ENCODE measurements at places on chromosomes 11 and 22.
A peak's percentile ranks its signal among the peaks of the same experiment; 100 is the strongest.

GRCh38 chr11:45913942-45914635 lies 3.6 kb downstream of the PEX16 start:
- no peak for DNase-seq

GRCh38 chr11:35752115-35752514 lies 89.5 kb downstream of the TRIM44 start:
- DNase-seq = no peak

DNA sequence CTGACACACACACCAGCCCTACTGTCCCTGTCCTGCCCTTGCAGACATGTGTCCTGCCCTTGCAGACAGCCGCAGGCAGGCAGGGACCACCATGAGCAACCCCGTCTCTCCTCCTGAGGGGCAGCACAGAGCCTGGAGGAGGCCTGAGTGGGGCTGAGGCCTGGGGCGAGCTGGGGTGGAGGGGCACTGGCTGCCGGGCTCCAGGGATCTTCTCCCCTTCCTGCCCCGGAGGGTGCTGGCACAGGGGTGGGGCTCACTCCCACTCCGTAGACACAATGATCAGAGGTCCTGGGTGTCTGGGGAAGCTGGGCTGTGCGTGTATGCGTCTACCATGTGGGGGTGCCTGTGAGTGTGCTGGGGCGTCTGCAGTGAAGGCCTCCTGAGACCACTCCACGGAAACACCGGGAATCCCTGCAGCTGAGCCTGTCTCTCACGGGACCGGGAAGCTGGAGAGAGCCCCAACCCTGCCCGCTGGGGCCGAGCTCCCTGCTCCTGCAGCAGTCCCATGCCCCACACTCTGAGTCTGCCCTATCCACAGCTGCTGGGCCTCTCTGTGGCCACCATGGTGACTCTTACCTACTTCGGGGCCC lies 588 bp downstream of the TSPAN32 start:
- DNase-seq = no peak

GRCh38 chr11:114200351-114201133 lies 95.7 kb upstream of the NNMT start:
- DNase-seq = no peak

GRCh38 chr11:47499161-47499560 lies 50.2 kb upstream of the RAPSN start:
- DNase-seq = no peak

GRCh38 chr22:47587361-47587760 lies 824.9 kb downstream of the TBC1D22A start:
- no peak for DNase-seq

GRCh38 chr22:27842201-27842600 lies 40.6 kb upstream of the MN1 start:
- DNase-seq = no peak

DNA sequence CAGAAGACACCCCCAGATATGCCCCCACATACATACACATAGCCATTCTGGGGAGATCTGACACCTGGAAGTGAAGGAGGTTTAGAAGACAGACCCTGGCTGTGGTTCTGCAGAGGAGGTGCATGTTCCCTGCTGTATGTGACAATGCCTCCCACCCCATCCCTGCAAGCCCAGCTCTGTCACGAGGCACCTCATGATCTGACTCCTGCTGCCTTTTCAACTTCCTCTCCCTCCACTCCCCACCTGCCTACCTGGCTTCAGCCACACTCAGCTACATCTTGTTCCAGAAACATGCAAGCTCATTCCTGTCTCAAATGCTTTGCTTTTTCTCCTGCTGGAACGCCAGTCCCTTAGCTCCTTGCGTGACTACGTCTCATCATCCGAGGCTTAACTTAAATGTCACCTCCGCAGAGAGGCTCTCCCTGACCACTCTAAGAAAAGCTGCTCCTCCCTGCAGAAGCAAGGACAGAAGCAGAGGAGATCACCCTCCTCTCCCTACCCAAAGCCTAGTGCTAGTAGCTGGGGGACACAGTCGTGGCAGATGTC lies 114.5 kb downstream of the FEZ1 start:
- no peak for DNase-seq

GRCh38 chr11:128704517-128704916 lies 10.6 kb downstream of the FLI1 start:
- no peak for DNase-seq

- peak; percentile 26 for DNase-seq
Observed at GRCh38 chr11:68855205-68855981, 13.7 kb upstream of the CPT1A start.

GRCh38 chr11:95003716-95004115 lies 21.3 kb upstream of the KDM4E start:
- no peak for DNase-seq

GRCh38 chr11:77201991-77202841 lies 74.2 kb downstream of the MYO7A start:
- DNase-seq = no peak

- no peak for DNase-seq
Observed at GRCh38 chr11:8025123-8025522, 38.0 kb downstream of the EIF3F start.

- DNase-seq = no peak
Observed at GRCh38 chr22:44120314-44120704, 60.4 kb upstream of the PARVG start.

Data from T-helper 1 cell (primary cell).